Activated CD4-positive, alpha-beta memory T cell treated with anti-CD3 and anti-CD28 coated beads for 36 hours (primary cell): ENCODE measurements at places on chromosomes 1 and 21. TPM values are rescaled to one million over a fixed set of nuclear protein-coding genes. Genes with fewer than 3 reads are reported as not detected.
A peak's percentile ranks its signal among the peaks of the same experiment; 100 is the strongest.

The ADAMTSL4 gene
- total RNA-seq = 1.1 TPM

The AIM2 gene
- total RNA-seq = 216 TPM

The NUP210L gene
- 0.05 TPM for total RNA-seq

DNA sequence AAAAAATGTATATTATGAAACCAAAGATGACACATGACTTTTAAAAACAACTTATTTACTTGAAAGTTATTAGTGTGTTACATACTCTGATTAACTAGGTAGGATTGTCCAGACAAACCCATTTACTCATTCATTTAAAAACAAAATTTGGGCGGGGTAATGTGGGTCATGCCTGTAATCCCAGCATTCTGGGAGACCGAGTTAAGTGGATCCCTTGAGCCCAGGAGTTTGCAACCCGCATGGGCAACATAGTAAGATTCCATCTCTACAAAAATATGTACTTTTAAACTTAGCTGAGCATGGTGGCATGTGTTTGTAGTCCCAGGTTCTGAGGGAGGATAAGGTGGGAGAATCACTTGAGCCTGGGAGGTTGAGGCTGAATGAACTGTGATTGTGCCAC lies 1414.7 kb downstream of the PLA2G4A start:
- no peak for DNase-seq
- H3K27ac ChIP-seq = no peak overlapping the region
- no peaks in the 10 kb centered on the region for H3K36me3 ChIP-seq
- H3K4me3 ChIP-seq = no peak overlapping the region

- H3K27ac ChIP-seq = peak overlapping the region; percentile 93
- H3K27me3 ChIP-seq = no peaks in the 10 kb centered on the region
- H3K4me1 ChIP-seq = peaks cover 70% of the 10 kb centered on the region
- peak overlapping the region; percentile 64 for H3K4me3 ChIP-seq
- no peaks in the 10 kb centered on the region for H3K36me3 ChIP-seq
These were observed 16.9 kb upstream of the KIAA0040 start for GRCh38 chr1:175209493-175209921.

- no peaks in the 10 kb centered on the region for H3K27me3 ChIP-seq
- H3K4me3 ChIP-seq = no peak overlapping the region
- peak; percentile 23 for DNase-seq
These were observed 8.3 kb downstream of the NFYC start for GRCh38 chr1:40699787-40700186.

GRCh38 chr1:184755226-184756065 lies 788 bp upstream of the EDEM3 start:
- peaks cover 2% of the 10 kb centered on the region for H3K27me3 ChIP-seq
- DNase-seq = peak; percentile 42
- H3K36me3 ChIP-seq = no peaks in the 10 kb centered on the region

DNA sequence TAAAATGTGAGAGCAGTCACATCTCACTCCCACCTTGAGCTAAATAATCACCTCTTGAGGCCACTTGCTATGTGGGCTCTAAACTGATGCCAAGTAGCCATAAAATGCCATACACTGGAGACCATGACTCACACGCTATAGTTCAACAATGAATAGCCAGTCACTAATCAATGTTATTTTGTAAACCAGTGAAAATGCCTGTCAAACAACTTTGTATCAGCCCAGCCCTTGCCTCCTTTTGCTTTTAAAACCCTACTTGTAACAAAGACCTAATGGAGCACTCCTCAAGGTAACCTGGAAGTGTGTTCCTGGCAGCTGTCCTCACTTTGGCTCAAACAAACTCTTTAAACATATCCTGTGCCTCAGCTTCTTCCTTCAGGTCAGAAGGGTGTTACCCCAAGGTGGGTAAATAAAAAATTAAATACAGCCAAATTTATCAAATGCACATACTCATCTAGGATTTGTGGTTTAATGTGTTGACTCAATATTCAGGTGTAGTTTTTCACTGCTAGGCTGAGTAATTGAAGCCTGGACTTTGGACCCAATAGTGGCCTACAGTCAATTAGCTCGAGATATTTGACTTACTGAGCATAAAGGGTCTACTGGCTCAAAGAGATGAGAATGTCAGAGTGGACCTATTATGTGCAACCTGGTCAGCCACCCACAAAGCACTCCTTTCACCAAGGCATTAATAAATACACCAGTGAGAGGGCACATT lies 154.3 kb downstream of the COQ8A start:
- H3K4me1 ChIP-seq = no peaks in the 10 kb centered on the region
- no peak for DNase-seq
- no peaks in the 10 kb centered on the region for H3K27me3 ChIP-seq

DNA sequence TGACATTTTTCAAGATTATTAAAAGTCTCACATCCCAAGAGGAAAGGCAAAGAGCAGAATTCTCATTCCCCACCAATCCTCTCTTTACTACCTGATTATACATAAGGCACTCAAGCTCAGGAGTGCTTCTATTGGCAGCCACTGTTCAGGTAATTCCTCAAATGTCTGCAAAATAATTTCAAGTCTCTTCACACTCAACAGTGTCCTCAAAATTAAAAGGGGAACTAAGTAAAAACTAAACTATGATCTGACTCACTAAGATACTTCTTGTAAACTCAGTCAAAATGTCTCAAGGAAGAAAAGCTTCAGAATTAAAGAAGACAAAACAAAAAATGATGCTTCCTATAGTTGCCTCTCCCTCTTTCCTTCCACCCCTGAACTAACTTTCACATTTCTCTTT lies 135.6 kb downstream of the GPATCH2 start:
- H3K4me1 ChIP-seq = peaks cover 7% of the 10 kb centered on the region

DNA sequence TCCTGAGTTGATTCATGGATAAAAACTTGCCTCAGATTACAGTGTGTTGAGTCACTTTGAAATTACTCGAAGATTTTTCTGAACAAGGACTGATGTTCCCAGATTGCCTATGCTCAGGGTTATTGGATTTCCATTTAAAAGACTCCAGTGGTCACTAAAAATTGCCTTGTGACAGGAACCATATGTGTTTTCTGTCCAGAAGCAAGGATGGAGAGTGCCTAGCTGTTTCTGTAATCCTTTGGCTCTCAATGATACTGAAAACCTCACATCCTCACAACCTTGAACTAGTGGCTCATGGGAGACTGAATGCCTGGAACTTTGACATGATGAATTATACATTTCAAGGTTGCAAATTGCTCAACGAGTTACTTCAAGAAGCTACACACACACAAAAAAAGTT lies 1271.8 kb downstream of the BRINP3 start:
- no peaks in the 10 kb centered on the region for H3K4me1 ChIP-seq
- no peak for DNase-seq

- H3K36me3 ChIP-seq = no peaks in the 10 kb centered on the region
- H3K27ac ChIP-seq = no peak overlapping the region
- peaks cover 9% of the 10 kb centered on the region for H3K27me3 ChIP-seq
- no peaks in the 10 kb centered on the region for H3K4me1 ChIP-seq
- DNase-seq = no peak
- H3K4me3 ChIP-seq = no peak overlapping the region
These were observed 11.1 kb downstream of the CYP2J2 start for GRCh38 chr1:59915516-59915915.

DNA sequence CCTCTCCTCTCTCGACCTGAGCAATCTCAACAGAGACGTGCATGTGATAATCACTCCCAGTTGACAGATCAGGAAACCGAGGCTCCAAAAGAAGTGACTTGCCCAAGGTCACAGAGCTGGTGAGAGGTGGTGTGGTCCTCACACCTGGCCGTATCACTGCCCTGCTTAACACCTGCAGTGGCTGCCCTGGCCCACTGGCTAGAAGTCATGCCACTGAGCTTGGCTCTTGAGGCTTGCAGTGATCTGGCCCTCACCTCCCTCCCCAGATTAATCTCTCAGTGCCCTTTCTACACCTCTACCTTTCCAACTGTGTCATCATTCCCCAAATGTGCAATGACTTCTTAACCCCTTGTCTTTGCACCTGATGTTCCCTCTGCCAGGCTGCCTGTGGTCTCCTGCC lies 38.8 kb downstream of the CDCP2 start:
- DNase-seq = no peak
- H3K4me1 ChIP-seq = no peaks in the 10 kb centered on the region
- H3K27ac ChIP-seq = no peak overlapping the region
- H3K36me3 ChIP-seq = no peaks in the 10 kb centered on the region
